ENCODE measurements at places on chromosomes 12 and 14. TPM values are rescaled to one million over a fixed set of nuclear protein-coding genes. Genes with fewer than 3 reads are reported as not detected.

GRCh38 chr12:1588575-1588947 is 5.8 kb downstream of the FBXL14 start:
- no peak for DNase-seq

- no peak for DNase-seq
These were observed 811 bp downstream of the TMCC3 start for GRCh38 chr12:94649349-94650142.

- no peak for DNase-seq
These were observed 16.8 kb downstream of the ISCA2 start for GRCh38 chr14:74510223-74510931.

The PPP4R4 gene
- total RNA-seq, result 1.00 TPM

The DIO2 gene
- total RNA-seq, result not detected

The PTGDR gene
- total RNA-seq, result not detected

The PLEK2 gene
- not detected for total RNA-seq

DNA sequence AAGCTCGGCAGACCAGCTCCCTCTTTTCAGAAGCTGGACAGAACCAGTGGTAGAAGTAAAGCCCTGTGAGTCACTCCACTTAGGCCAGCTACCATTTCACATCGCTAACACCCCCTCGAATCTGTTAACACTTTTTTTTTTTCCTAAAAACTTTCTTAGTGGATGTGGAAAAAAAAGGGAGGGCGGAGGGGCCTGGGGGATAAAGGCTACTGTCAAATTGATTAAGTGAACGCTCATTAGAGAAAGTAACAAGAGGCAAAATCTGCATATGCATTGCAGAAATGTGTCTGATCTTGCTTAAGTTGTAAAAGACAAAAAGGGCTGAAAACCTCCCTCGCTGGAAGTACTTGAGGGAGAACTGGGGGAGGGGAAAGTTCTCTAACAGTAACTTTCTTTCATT is 86.6 kb upstream of the OTX2 start:
- no peak for DNase-seq

The ENDOU gene
- total RNA-seq, result not detected

GRCh38 chr14:28565345-28565744 is 201.2 kb upstream of the FOXG1 start:
- DNase-seq, result no peak

GRCh38 chr12:117643971-117644370 is 282.5 kb upstream of the NOS1 start:
- DNase-seq, result no peak

The MORN3 gene
- 0.18 TPM for total RNA-seq
